RWPE2 (cell line): ENCODE measurements at places on chromosomes 12 and 14.

- DNase-seq = no peak
Measured at GRCh38 chr12:32312049-32312670, 87.2 kb upstream of the FGD4 start.

- DNase-seq = no peak
Measured at GRCh38 chr14:100039903-100040302, 25.3 kb upstream of the EVL start.

DNA sequence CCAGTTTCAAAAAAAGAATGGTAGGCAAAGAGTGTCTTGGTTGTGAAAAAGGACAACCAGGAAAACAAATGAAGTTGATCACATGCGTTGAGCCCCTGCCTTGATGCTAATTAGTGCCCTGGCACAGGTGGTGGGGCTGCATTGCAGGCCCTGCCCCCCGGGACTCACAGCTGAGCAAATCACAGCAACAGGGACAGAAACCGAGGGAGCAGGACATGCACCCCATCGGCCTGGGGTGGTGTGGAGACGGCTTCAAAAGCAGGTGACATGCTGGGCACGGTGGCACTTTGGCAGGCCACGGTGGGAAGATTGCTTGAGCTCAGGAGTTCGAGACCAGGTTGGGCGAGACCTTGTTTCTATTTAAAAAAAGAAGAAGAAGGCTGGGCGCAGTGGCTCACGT is 1.1 kb upstream of the PAPLN start:
- peak; percentile 29 for DNase-seq

- no peak for DNase-seq
Measured at GRCh38 chr12:95202691-95203486, 14.4 kb downstream of the FGD6 start.

DNA sequence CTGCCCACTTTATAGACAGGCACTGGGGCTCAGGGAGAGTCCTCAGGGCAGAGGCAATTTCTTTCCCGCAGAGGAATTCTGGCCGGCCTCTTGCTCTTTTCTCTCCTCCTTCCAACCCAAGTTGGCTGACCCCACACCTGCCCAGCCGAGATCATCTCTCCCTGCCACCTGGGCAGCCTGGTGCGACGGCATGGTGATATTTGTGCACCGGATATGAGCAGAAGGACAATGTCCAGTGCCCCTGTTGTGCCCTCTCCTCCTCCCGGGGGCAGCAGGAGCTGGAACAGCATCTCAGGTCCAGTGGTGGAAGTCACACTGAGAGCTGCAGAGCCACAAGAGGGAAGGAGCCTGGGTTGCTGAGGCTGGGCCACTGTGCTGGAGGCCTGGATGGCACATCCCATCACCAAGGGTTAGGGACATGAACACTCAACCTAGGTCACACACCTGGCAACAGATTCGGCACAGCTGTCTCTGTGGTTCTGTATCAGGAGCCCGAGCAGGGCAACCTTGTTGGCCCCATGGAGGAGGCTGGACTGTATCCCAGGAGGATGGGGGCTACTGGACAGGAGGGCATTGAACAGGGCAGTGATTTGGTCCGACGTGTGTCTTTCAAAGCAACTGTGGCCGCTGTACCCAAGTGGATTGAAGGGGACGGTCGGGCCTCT is 57.7 kb upstream of the DIO3 start:
- DNase-seq = peak; percentile 59

DNA sequence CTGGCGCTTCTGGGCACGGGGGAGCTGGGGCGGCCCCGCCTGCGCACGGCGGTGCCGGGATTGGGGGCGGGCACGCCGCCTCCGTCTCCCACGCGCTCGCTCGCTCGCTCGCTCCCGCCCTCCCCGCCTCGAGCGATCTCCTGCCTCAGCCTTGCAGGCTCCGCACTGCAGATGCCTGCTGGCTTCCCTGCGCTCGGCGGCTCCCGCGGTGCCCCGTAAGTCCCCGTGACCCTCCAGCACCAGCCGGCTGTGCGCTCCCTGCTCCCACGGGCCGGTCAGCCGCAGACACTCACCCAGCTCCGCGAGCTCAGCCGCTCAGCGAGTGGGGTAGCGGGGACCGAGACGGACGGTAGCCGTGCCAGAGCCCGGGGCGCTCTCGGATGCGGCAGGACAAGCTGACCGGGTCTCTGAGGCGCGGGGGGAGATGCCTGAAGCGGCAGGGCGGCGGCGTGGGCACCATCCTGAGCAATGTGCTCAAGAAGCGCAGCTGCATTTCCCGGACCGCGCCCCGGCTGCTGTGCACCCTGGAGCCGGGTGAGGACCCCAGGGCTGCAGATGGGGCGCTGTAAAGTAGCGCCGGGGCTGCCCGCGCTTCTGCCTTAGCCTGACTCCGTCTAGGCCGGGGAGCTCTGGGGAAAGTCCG is at the start of gene TBC1D30:
Gene TBC1D30 (plus strand): TSS at position 148 of the 643 bp plus-strand sequence. CDS start 233 bp downstream, at position 381.
- no peak for DNase-seq

- no peak for DNase-seq
Measured at GRCh38 chr14:61841145-61841544, 78.9 kb downstream of the SNAPC1 start.

DNA sequence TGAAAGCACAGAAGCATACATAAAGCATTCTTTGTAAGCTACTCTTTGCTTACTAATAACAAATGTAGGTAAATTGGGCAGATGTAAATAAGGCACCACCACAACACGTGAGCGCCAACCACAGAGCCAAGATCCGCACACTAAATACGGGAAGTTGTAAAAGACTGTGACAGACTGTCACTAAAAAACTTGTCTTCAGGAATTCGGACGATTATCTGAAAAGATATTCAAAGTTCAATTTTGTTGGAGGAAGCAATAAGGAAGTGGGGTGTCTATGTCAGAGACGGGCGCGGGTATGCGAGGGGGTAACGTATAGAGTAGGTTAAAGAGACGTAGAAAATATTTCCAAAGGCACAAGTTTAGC is 1.5 kb upstream of the HSP90B1 start:
- no peak for DNase-seq

- DNase-seq = no peak
Measured at GRCh38 chr12:43162138-43162537, 389.9 kb downstream of the ADAMTS20 start.

DNA sequence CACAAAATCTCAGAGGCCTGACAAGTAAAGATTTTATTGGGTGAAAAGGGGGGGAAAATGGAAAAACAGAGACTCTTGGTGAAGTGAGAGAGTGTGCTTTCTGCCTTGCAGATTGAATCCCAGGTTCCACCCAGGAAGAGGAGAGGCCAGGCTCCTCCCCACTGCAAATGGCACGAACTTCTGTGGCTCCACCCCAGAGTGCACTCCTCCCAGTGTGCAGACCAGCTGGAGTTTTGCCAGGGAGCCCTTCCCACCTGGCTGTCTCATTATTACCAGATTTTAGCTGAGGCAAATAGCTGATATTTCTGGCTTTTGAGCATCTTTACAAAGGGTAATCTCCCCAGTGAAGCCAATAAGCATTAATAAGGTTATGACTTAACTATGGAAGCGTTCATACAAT is 51.9 kb downstream of the TESPA1 start:
- no peak for DNase-seq

DNA sequence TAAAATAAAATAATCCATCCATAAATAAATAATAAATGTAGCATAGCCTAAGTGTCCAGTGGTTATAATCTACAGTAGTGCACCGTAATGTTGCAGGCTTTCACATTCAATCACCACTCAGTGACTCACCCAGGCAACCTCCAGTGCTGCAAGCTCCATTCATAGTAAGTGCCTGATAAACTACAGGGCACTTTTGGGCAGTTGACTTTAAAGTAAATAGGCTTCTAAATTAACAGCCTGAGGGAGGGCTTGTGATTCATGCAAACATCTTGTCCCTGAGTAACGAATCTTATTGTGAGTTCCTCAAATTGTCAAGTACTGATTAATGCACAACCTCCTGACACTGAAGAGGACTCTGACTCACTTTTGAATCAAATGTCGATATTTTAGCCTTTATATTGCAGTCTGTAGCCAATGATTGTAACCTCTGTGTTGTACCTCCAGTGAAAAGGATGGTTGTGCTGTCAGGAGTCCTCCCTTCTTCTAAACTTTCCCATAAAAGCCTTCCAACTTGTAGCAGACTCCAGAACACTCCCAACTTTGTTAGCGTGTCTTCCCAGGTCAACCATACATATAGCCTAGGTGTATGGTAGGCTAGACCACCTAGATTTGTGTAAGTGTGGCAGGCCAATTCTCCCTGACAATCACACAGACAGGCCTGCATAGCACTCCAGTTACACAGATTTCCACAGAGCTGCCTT is 55.0 kb upstream of the BICD1 start:
- peak; percentile 87 for DNase-seq

DNA sequence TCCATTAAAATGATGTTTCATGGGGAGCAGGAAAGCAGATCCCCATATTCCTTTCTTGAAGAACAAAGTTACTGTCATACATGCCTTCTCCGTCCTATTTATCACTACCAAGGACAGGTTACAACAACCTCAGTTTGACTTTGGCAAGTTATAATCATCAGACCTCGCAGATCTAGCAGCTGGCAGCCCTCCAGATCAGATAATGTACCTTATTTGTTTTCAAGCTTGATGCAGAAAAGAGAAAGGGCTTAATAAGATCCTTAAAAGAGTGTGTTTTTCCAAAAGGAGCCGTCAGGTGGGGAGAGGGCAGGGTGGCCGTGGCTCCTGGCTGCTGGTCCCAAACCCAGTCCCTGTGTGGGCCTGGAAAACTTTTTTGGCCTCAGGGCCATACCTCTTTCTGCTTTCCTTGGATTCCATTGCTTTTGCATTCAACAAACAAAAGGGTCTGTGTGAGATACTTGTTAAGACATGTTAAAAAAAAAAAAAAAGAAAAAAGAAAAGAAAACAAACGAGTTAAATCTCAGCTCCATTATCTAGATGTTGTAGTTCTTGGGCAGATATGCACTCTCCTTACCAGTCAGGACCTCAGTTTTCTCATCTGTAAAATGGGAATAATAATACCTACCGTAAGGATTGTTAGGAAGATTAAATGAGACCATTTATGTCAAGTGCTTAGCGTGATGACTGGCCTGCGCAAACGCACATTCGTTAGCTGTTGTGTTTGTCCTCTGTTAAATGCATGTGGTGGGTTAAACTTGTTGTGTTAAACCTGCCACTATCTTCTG is 64.6 kb downstream of the B4GALNT3 start:
- no peak for DNase-seq

DNA sequence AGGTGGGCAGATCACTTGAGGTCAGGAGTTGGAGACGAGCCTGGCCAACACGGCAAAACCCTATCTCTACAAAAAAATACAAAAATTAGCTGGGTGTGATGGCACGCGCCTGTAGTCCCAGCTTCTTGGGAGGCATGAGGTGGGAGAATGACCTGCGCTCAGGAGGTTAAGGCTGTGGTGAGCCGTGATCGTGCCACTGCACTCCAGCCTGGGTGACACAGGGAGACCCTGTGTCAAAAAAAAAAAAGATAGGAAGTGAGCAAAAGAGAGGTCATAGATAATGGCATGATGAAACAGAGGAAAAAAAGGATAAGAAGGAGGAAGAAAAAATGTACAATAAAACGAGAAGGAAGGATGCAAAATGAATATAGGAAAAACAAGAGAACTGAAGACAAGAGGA is 159.5 kb downstream of the ETV6 start:
- DNase-seq = no peak

DNA sequence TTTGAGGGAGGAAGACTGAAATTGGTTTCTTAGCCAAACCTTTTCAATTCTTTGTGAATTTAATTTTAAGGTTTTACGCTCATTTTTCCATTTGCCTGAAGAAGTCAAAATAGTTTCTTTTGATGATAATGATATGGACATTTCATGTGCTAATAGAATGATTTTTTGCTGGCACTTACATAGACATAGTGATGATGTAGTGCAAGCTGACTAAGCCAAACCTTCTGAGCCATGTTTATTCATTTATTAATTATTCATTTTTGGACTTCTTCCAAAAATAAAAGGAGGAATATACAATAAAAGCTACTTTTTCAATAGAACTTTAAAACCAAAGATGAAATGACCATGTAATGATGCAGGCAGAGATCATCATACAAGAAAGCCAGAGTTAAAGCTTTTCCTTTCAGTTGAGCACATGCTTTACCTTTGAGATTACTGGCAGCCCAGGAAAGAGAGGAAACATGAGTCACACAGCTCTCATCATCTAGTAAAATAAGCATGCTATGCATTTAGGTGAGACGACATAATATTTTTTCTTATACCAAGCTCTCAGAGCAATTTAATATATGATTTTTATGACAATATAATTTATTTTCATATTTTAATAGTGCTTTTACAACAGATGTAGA is 24.8 kb downstream of the KCNA1 start:
- DNase-seq = no peak

GRCh38 chr12:3645091-3645490 is 107.8 kb downstream of the CRACR2A start:
- DNase-seq = no peak

DNA sequence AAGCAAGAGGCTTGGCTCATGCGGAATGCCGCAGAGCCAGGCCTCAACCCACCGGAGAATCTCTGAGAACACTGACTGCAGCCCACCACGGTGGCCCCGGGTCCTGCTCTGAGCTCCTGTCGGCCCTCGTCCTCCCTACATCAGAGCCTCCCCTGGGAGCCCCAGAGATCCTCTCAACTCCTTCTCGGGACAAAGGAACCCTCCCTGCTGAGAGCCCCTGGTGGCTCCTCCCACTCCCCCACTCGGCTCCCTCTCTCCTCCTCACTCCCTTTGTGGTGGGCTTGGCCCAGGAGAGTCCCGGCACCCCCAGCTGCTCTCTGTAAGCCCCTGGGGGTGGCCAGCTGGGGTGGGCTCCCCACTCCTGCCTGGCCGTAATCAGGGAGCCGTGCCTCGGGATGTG is 11.1 kb upstream of the INF2 start:
- DNase-seq = no peak

- DNase-seq = no peak
Measured at GRCh38 chr12:127886827-127887226, 380.1 kb upstream of the TMEM132C start.

DNA sequence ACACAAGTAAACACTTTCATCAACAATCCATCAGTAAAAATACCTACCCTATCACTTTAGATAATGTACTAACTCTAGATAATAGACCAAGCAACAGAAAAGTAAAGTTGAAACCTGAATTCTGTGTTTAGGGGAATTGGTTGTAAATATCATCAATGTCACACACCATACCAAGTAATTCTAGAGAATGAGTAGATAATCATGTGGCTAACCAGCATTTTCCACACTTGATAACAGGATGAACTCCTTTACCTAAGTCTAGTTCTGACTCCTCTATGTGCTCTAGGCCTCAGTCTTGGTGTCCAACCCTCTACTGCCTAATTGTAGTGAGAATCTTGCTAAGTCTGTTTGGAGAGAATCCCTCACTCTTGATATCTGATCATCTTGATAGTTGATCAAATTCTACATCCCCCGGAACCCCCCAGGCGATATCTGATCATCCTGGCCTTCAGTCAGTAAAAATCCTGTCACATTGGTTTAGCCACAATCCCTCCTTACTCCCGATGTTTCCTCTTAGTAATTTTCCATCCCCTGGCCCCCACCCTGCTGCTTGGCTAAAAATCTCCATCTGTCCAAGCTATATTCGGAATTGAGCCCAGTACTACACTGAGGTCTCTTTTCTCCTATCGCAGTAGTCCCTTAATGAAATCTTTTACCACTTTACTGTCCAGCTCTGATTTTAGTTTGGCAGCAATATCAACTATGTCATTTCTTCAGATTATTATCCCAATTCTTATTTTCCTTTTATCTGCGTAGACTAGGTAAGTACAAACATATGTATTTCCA is 3.4 kb upstream of the SLCO1A2 start:
- DNase-seq = no peak
